ENCODE measurements at places on chromosomes 1 and 21. TPM values are rescaled to one million over a fixed set of nuclear protein-coding genes. Genes with fewer than 3 reads are reported as not detected.

Gene GBP7
- not detected for polyA plus RNA-seq

Gene PLD5
- 0.11 TPM for polyA plus RNA-seq

Gene FTCD
- 0.33 TPM for polyA plus RNA-seq

Gene NRIP1
- polyA plus RNA-seq, result 0.05 TPM

Gene AQP10
- polyA plus RNA-seq, result 0.02 TPM

Gene TFF3
- not detected for polyA plus RNA-seq
